ENCODE measurements at places on chromosomes 2 and 18.

GRCh38 chr18:46054956-46055837 lies 16.9 kb downstream of the PSTPIP2 start:
- no peak for DNase-seq

- no peak for DNase-seq
Observed at GRCh38 chr2:197777823-197778407, 7.2 kb downstream of the BOLL start.

- DNase-seq = no peak
Observed at GRCh38 chr18:23137097-23137635, 1.9 kb downstream of the CABLES1 start.

- DNase-seq = no peak
Observed at GRCh38 chr2:109720380-109721106, 73.6 kb upstream of the RGPD5 start.

- DNase-seq = no peak
Observed at GRCh38 chr18:8034674-8035073, 467.6 kb downstream of the PTPRM start.

DNA sequence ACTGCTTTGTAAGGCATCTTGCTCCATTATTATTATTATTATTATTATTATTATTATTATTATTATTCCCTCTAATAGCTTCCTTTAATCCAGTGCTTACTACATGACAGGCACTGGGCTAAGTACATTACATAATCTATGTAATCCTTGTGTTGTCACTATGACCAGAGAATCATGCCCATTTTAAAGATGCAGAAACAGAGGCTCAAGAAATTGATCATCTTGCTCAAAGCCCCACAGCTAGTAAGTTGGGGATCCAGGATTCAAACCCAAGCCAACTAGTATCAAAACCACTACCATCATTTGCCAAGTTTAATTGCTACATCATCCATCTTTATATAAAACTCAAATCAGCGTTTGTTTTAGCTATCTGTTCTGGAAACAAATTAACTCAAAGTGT lies 594 bp upstream of the NGEF start:
- DNase-seq = no peak

DNA sequence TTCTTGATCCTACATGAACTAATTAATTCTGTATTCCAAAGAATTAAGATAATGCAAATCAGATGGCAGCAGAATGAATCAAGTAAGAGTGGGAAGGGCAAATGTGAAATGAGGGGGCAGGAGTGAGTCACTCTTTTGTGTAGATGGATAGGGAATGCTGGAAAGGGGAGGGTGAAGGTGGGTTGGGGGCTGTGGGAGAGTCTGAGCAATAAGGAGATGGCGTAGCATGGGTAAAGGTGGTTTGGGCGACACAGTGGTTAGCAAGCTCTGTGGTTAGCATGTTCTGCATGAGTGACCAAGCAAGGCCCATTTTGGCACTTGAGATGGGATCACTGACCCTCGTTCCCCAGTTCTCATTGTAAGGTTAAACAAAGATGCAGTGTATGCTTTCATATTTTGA lies 20.4 kb downstream of the GPD2 start:
- no peak for DNase-seq

GRCh38 chr18:13539843-13540476 lies 186.4 kb downstream of the FAM210A start:
- DNase-seq = no peak

DNA sequence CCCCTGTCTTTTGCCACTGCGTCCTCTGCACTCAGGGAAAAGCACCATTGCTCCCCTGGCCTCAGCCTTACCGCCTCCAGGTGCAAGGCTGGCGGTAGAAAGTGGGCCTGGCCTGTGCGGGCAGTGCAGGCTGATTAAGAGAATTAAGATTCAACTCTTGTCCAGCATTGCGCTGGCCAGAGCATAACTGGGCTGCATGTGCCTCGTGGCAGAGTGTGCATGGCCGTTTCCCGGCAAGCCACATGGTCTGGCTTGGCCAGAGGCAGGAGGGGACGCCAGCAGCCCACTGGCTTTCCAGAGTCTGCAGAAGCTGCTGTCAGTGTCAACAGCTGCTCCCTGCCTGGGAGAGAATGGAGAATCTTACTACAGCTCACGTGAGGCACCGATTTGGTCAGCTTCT lies 12.3 kb downstream of the NTSR2 start:
- no peak for DNase-seq
